ENCODE measurements at places on chromosomes 6 and 20. TPM values are rescaled to one million over a fixed set of nuclear protein-coding genes. Genes with fewer than 3 reads are reported as not detected.

FAM83B gene
- total RNA-seq, result not detected

NFKBIE gene
- total RNA-seq, result 24.9 TPM

DPPA5 gene
- not detected for total RNA-seq

NDRG3 gene
- 36.0 TPM for total RNA-seq

NKX2-2 gene
- not detected for total RNA-seq

PLA2G7 gene
- total RNA-seq, result 0.41 TPM

COL9A1 gene
- not detected for total RNA-seq

CLDN20 gene
- not detected for total RNA-seq

BCAS1 gene
- total RNA-seq, result 3.1 TPM

TAP2 gene
- 93.6 TPM for total RNA-seq

PRL gene
- not detected for total RNA-seq

SGK2 gene
- 0.90 TPM for total RNA-seq

PPP1R3G gene
- 0.44 TPM for total RNA-seq
